ENCODE measurements at places on chromosomes 4 and X. TPM values are rescaled to one million over a fixed set of nuclear protein-coding genes. Genes with fewer than 3 reads are reported as not detected.

PPARGC1A gene
- total RNA-seq = not detected

RGN gene
- not detected for total RNA-seq

SYTL5 gene
- not detected for total RNA-seq

GRCh38 chr4:124737619-124738018 lies 25.1 kb upstream of the ANKRD50 start:
- DNase-seq = no peak

TTC29 gene
- total RNA-seq = not detected

SPARCL1 gene
- total RNA-seq = not detected

DNA sequence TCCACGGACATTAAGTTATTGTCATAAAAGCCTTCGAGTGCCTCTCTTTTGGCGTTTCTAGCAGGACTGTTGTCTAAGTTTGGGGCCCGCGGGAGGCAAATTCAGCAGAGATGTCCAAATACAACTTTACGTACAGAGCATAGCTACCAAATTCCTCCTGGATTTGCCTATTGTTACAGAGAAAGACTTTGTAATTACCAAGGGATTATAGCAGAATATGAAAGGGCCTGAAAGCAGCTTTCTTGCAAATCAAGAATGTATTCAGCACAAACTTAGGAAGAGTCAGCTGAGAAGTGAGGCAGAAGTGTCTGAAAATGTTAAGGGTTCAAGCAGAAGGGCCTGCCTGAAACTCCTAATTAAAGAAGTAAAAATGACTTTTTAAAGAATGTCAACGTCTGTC lies 1053.5 kb upstream of the TENM3 start:
- DNase-seq = no peak
